Right renal pelvis (tissue), 4 donors: ENCODE measurements at places on chromosomes 3 and 15. TPM values are rescaled to one million over a fixed set of nuclear protein-coding genes. Genes with fewer than 3 reads are reported as not detected.

DNA sequence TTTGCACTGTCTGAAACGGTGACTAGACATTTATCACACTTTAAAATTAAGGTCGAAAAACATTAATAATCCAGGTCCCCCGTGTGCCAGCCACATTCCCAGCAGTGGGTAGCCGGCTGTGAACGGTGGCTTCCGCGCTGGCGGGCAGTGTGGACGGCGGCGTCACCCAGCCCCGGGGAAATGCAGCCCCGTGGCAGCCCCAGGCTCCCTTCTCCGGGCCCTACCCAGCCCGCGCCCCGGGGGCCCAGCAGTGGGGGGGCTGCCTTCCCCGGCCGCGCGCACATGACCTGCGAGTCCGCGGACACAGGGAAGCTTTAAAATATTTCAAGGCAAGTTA lies 25.3 kb downstream of the GABRA5 start:
- no peak for DNase-seq

DNA sequence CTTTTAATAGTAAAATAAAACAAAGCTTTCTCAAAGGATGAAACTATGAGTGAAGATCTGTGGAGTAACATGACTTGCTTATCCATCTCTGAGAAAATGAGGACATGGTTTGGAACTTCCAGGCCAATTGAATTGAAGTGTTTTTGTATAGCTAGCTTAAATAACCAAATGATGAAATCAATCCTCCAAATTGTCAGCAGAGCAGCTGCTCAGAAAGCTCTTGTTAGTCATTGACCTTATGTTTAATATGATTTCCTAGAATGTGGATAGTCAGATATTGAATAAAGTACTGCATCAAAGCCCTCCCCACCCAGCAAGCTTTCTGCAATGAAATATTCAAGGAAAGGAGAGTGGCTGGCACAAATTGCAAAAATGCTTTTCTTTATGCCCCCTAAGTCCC lies 437.2 kb downstream of the MFSD1 start:
- DNase-seq = no peak

GRCh38 chr3:115760716-115761115 lies 137.4 kb downstream of the GAP43 start:
- DNase-seq = no peak

The GOLGA8A gene
- 63.2 TPM for polyA plus RNA-seq

GRCh38 chr3:184417619-184418327 lies 37.9 kb downstream of the CHRD start:
- DNase-seq = no peak

- DNase-seq = no peak
These were observed 16.0 kb downstream of the CD200 start for GRCh38 chr3:112348943-112349342.

The GPR15 gene
- polyA plus RNA-seq = not detected

GRCh38 chr3:127406309-127407025 lies 118.6 kb upstream of the PRR20G start:
- no peak for DNase-seq

The PLCH1 gene
- 10.5 TPM for polyA plus RNA-seq

The ZNF280D gene
- 49.8 TPM for polyA plus RNA-seq

The PIERCE2 gene
- 7.3 TPM for polyA plus RNA-seq

DNA sequence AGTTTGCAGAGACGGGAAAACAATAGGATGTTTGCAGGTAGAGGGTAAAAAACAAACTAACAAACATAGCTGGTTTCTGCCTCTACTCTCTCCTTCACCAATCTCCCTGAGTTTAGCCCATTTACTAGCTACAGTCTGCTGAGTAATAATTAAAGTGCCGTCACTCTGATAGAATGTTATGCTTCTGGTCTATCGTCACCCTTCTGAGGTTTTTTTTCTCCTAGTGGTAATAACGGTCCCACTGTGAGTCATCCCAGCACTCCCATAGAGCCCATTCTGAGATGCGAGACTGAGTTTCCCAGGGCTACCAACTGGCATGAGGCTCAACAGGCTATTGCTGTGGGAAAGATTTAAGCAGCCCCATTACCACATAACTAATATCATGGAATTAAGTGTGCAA lies 56.4 kb downstream of the PLAAT1 start:
- no peak for DNase-seq
